HT1080 (cell line): ENCODE measurements at places on chromosomes 7 and 10.

- DNase-seq, result no peak
These were observed 26.8 kb downstream of the EN2 start for GRCh38 chr7:155484483-155485399.

GRCh38 chr7:23020742-23021401 lies 6.9 kb upstream of the HYCC1 start:
- peak; percentile 97 for DNase-seq

GRCh38 chr7:23012908-23013714 lies 819 bp downstream of the HYCC1 start:
- peak; percentile 33 for DNase-seq

GRCh38 chr10:100982916-100983830 lies 4.1 kb downstream of the MRPL43 start:
- DNase-seq, result no peak
